ENCODE measurements at places on chromosomes 4 and X.

DNA sequence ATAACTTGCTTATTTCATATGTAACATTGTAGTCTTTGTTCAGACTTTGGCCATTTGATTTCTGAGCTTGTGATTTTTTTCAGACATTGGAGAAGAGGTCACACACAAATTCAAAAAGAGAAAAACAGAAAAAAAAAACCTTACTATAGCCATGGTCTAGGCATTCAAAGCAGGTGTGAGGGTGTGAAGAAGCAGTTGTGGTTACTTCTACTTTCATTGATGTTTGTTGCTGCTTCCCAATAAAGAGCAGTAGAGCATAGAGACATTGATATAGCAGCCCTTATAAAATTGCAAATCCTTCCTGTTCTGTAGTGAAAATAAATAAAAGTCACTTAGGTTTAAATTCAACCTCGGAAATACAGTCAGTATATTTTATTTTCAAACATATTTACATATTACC, 671.6 kb downstream of the GRXCR1 start:
- H3K27me3 ChIP-seq, result no peaks in the 10 kb centered on the region
- peaks cover 20% of the 10 kb centered on the region for H3K4me1 ChIP-seq
- H3K36me3 ChIP-seq, result no peaks in the 10 kb centered on the region
- no peak overlapping the region for H3K27ac ChIP-seq

GRCh38 chr4:140857111-140857510, 100.9 kb upstream of the TBC1D9 start:
- DNase-seq, result no peak
- H3K36me3 ChIP-seq, result no peaks in the 10 kb centered on the region
- H3K4me3 ChIP-seq, result no peak overlapping the region
- H3K4me1 ChIP-seq, result peaks cover 6% of the 10 kb centered on the region
- H3K27ac ChIP-seq, result no peak overlapping the region
- no peaks in the 10 kb centered on the region for H3K27me3 ChIP-seq

GRCh38 chrX:85627363-85627762, 247.9 kb upstream of the POF1B start:
- H3K27ac ChIP-seq, result no peak overlapping the region
- H3K4me1 ChIP-seq, result no peaks in the 10 kb centered on the region
- no peaks in the 10 kb centered on the region for H3K36me3 ChIP-seq
- DNase-seq, result no peak

- no peaks in the 10 kb centered on the region for H3K36me3 ChIP-seq
- no peak overlapping the region for H3K4me3 ChIP-seq
- H3K27me3 ChIP-seq, result no peaks in the 10 kb centered on the region
- H3K4me1 ChIP-seq, result peaks cover 43% of the 10 kb centered on the region
- no peak for DNase-seq
- no peak overlapping the region for H3K27ac ChIP-seq
These were observed 52.7 kb upstream of the BCOR start for GRCh38 chrX:40150503-40150902.

DNA sequence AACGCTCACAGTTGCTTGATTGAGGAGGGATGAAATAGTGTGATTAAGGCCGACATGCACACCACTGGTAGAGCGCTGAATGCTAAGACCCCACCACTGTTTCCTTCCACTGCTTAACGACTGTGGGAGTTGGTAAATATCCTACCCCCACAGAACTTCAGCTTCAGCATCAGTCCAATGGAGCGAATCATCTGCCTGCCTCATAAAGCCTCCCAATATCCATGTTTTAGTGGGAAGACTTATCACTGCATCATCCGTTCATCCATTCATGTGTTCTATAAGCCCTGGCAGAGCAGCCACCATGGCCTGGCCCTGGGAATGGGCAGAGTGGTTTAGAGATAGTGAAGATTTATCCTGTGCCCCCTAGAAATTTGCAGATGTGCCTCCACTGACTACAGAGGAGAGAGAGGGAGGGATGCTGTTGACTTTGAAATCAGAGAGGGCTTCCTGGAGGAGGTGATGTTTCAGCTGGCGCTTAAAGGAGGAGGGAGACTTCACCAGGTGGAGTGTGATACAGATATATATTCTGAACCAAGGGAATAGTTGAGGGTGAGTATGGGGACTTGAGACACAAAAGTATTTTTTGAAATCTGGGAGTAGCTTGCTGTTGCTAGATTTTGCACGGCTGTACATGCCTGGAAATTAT, 71.9 kb upstream of the STX18 start:
- DNase-seq, result no peak
- no peaks in the 10 kb centered on the region for H3K27me3 ChIP-seq
- no peaks in the 10 kb centered on the region for H3K4me1 ChIP-seq
- no peak overlapping the region for H3K4me3 ChIP-seq
- no peaks in the 10 kb centered on the region for H3K36me3 ChIP-seq

- no peak for DNase-seq
- H3K4me1 ChIP-seq, result no peaks in the 10 kb centered on the region
- no peaks in the 10 kb centered on the region for H3K27me3 ChIP-seq
- H3K4me3 ChIP-seq, result no peak overlapping the region
These were observed 261.8 kb downstream of the CAMK2D start for GRCh38 chr4:113499696-113500095.

DNA sequence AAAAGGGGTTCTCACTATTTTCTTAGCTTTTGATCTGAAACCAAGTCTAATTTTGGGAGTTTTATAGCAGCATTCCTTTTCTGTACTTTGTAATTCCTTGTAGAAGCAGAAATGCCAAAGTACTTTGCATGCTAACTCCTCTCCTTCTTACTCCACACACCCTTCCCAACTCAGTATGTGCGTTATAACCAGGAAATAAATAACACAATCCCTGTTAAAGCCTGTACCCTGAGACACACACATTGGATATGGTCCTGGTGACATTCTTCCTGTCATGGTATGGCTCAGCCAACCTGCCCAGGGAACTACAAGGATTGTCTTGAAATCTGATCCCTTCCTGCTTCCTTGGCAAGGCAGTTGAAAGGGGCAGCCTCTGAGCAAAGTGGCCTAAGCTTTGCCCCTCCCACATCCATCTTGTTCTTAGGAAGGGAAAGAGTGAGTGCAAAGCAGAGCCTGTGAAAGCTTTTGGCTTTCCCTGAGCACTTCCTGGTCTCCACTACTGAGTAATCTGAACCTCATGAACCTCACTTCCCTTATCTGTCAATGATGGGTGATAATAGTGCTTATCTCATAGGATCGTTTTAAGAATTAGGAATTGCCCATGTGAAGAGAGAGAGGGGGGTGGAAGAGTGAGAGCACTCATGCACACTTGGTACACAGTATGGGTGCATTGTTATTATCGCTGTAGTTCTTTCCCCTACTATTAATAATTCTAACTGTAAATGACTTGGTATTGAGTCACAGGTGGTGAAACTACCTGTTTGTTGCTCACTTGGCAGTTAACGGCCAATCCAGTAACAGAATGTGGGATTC, 109.3 kb downstream of the AFF2 start:
- H3K27me3 ChIP-seq, result no peaks in the 10 kb centered on the region
- peak overlapping the region; percentile 79 for H3K4me3 ChIP-seq
- no peak for DNase-seq
- peaks cover 1% of the 10 kb centered on the region for H3K36me3 ChIP-seq
- H3K4me1 ChIP-seq, result peaks cover 39% of the 10 kb centered on the region

DNA sequence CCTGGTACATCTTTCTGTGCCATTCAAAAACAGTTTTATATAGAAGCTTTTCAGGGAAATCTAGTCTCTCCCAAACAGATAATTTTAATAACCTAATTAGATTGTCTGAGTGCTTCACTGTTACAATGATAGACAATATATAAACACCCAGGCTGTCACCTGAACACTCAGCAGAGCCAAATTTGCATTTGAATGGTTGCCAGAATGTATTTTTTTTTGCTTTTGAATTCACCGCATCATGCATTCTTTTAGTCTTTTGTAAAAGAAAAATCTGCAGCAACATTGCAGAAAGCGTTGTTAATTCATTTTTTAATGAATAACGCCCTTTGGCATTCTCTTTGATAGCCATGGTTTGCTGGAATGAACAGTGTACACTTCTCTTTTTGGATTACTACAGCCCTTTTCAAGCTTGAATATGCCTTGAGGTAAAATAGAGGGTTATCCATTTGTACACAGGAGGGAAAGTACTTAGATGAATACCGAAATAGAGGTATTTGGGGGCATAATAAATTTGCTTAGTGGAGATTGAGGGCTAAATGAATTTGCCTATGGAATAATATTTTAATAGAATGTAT, 175.0 kb upstream of the EPHA5 start:
- no peaks in the 10 kb centered on the region for H3K4me1 ChIP-seq
- H3K27me3 ChIP-seq, result no peaks in the 10 kb centered on the region
- H3K27ac ChIP-seq, result no peak overlapping the region
- no peak overlapping the region for H3K4me3 ChIP-seq
- DNase-seq, result no peak

DNA sequence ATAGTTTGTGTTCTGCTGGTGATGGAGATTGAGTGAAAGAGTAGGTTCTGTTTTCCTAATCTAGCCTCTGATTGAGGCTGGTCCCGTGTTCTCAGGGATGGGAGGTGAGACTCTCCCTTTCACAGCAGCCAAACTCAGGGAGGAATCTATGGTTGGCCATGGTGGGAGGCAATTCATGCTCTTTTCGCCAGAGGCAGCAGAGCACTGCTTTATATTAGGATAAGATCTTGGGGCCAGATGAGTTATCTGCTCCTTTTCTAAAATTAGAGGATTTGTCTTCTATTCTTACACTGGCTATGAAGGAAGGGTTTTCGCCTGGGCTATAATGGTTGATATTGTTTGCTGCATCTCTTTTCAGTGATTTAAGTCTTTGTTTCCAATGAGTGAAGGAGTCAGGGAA, 63.9 kb upstream of the NLGN4X start:
- H3K27ac ChIP-seq, result no peak overlapping the region
- no peaks in the 10 kb centered on the region for H3K36me3 ChIP-seq
- H3K4me1 ChIP-seq, result no peaks in the 10 kb centered on the region
- no peak overlapping the region for H3K4me3 ChIP-seq
- DNase-seq, result no peak
- H3K27me3 ChIP-seq, result no peaks in the 10 kb centered on the region

DNA sequence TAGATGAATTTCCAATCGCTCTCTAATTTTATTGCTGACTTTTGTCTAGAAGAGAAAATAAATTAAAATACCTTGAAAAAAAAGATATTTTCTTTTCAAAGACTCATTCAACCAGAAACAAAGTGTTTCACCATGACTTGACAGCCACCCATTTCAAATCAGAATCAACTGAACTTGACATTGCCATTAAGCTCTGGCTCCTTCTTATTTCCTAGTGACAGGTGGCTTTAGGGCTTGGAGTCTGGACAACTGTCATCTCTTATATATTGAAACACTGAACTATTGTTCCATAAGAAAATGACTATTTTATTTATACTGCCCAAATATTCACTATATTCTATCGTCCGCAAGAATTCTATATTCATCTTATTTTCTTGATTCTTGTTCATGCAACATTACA, 229.2 kb downstream of the SLC39A8 start:
- H3K4me1 ChIP-seq, result no peaks in the 10 kb centered on the region
- H3K36me3 ChIP-seq, result peaks cover 4% of the 10 kb centered on the region
- H3K27me3 ChIP-seq, result peaks cover 4% of the 10 kb centered on the region
- H3K4me3 ChIP-seq, result no peak overlapping the region

- H3K36me3 ChIP-seq, result peaks cover 15% of the 10 kb centered on the region
- no peak overlapping the region for H3K4me3 ChIP-seq
- no peaks in the 10 kb centered on the region for H3K27me3 ChIP-seq
- DNase-seq, result no peak
- peaks cover 7% of the 10 kb centered on the region for H3K4me1 ChIP-seq
- no peak overlapping the region for H3K27ac ChIP-seq
These were observed 82.6 kb downstream of the CHM start for GRCh38 chrX:85964744-85965143.

DNA sequence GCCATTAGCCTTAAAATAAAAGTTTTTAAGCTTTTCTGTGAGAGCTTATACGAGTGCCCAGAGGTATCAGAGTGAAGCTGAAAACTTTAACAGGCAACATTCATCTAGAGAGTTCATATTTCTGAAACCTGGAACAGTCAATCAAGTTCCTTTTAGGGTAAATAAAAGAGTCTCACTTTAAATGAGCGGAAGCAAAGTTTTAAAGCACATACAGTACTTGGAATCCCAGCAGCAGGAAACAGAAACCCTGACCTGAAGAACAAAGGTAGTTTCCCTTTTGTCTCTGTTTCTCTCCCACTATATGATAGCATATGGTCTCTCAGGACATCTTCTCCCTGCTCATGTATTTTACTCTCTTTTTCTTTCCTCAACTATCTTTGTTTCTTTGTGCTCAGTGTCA, 153.0 kb downstream of the ASB9 start:
- no peaks in the 10 kb centered on the region for H3K36me3 ChIP-seq
- DNase-seq, result no peak
- H3K4me3 ChIP-seq, result no peak overlapping the region

- H3K4me1 ChIP-seq, result peaks cover 18% of the 10 kb centered on the region
- no peak overlapping the region for H3K27ac ChIP-seq
- no peak for DNase-seq
- no peak overlapping the region for H3K4me3 ChIP-seq
- peaks cover 67% of the 10 kb centered on the region for H3K36me3 ChIP-seq
These were observed 4.9 kb downstream of the LYAR start for GRCh38 chr4:4284827-4285618.

- no peaks in the 10 kb centered on the region for H3K36me3 ChIP-seq
- no peaks in the 10 kb centered on the region for H3K4me1 ChIP-seq
- DNase-seq, result no peak
- H3K4me3 ChIP-seq, result no peak overlapping the region
These were observed 900.9 kb downstream of the RAB28 start for GRCh38 chr4:12583275-12583674.

DNA sequence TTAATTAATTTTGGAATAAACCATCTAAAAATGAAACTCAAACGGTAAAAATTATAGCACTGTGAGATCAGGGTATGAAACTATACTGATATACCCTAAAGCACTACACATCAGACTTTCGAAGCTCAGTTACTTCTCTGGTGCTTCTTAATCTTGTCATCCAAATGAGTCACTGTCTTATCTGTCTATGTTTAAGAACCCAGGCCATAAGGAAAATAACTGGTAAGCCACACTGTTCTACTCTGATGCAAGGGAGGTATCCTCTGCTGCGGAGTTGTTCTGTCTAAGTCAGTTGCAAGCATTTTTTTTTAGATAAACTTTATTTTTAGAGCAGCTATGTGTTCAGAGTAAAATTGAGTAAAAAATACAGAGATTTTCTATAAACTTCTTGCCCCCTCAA, 830.8 kb upstream of the POU3F4 start:
- no peaks in the 10 kb centered on the region for H3K36me3 ChIP-seq
- no peak for DNase-seq
- no peaks in the 10 kb centered on the region for H3K27me3 ChIP-seq
- H3K27ac ChIP-seq, result no peak overlapping the region

- no peaks in the 10 kb centered on the region for H3K4me1 ChIP-seq
- H3K27ac ChIP-seq, result no peak overlapping the region
- no peak overlapping the region for H3K4me3 ChIP-seq
- no peak for DNase-seq
- H3K36me3 ChIP-seq, result no peaks in the 10 kb centered on the region
- H3K27me3 ChIP-seq, result peaks cover 16% of the 10 kb centered on the region
These were observed 15.1 kb downstream of the XG start for GRCh38 chrX:2766906-2767305.

- H3K4me1 ChIP-seq, result no peaks in the 10 kb centered on the region
- peaks cover 97% of the 10 kb centered on the region for H3K36me3 ChIP-seq
- no peaks in the 10 kb centered on the region for H3K27me3 ChIP-seq
- H3K27ac ChIP-seq, result no peak overlapping the region
These were observed 15.4 kb upstream of the MSANTD1 start for GRCh38 chr4:3233391-3234071.
